ENCODE measurements at places on chromosomes 16 and 17. TPM values are rescaled to one million over a fixed set of nuclear protein-coding genes. Genes with fewer than 3 reads are reported as not detected.

Gene WFIKKN1
- total RNA-seq = 0.13 TPM

Gene MYOCD
- not detected for total RNA-seq

GRCh38 chr16:70725024-70725911, 39.4 kb upstream of the MTSS2 start:
- H3K4me3 ChIP-seq = no peak overlapping the region
- H3K4me1 ChIP-seq = no peaks in the 10 kb centered on the region
- H3K36me3 ChIP-seq = peaks cover 6% of the 10 kb centered on the region
- DNase-seq = no peak

GRCh38 chr17:69175625-69176456, 34.1 kb upstream of the ABCA6 start:
- H3K27me3 ChIP-seq = no peaks in the 10 kb centered on the region
- H3K4me1 ChIP-seq = no peaks in the 10 kb centered on the region
- H3K4me3 ChIP-seq = no peak overlapping the region

DNA sequence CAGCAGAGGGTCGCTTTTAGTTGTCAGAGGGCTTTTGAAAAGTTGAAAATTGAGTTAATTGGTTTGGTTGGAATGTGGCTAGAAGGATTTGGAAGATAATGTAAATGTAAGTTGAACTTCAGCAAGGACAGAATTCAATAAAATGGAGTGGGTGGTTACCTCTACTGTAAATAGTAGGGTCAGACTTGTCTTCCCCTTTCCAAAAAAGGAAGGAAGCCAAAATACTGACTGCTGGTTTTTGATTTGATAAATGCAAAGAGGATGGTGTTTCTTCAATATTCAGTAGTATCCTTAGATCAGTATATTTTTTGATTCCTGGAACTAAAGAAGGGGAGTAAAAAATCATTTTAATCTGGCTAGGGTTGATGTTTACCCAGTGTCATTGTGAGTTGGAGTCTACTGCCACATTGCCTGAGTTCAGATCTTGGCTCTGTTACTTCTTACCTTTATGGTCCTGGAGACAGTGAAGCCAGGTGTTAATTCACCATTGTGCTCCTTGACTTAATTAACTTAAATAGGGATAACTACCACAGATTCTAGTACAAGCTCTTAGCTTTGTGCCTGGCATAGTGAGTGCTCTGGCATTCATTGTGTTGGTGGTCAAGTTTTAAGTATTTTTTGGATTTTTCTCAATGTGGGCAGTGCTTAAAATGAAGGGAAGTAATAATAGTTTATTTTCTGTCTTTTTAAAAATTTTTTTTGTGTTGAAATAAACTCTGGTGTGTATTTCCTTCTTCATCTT, 4.4 kb downstream of the HAPSTR1 start:
- no peak overlapping the region for H3K27ac ChIP-seq

DNA sequence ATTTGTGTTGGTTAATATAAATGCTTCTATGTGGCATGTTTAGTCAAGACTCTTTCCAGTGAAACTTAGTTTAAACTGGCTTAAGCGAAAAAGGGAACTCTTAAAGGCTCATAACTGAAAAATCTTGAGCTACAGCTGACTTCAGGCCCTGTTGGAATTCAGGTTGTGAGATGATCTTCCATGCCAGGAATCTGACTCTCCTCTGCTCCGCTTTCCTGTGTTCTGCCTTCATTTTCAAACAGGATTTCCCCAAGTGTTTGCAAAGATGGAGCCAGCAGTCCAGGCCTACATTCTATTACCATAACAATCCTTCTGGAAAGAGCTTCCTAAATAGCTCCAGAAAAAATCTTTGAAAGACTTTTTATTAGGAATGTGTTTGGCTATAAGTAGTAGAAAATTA, 134.9 kb downstream of the NLK start:
- peaks cover 11% of the 10 kb centered on the region for H3K36me3 ChIP-seq
- peaks cover 18% of the 10 kb centered on the region for H3K4me1 ChIP-seq
- H3K4me3 ChIP-seq = no peak overlapping the region
- H3K27me3 ChIP-seq = no peaks in the 10 kb centered on the region
- DNase-seq = no peak

Gene CHRNE
- 0.43 TPM for total RNA-seq

DNA sequence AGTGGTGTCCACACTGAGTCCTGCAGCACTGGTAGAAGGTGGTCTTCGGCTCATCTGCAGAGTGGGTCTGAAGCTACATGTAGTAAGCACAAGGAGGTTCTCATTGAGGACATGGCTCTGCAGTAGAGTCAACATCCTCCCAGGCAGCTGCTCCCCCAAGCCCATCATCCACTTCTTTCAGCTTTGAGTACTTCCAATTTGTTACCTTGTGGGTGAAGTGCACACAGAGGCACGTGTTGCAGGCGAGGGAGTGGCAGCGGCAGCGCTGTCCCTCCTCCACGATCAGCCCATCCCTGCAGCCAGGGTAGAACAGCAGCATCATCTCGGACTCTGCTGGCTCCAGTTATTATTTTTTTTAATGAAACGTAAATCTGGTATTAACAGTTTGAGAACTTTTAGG, 1.8 kb upstream of the SSTR2 start:
- H3K36me3 ChIP-seq = no peaks in the 10 kb centered on the region
- H3K4me1 ChIP-seq = peaks cover 35% of the 10 kb centered on the region
- H3K27me3 ChIP-seq = peaks cover 70% of the 10 kb centered on the region
- no peak overlapping the region for H3K4me3 ChIP-seq

Data from activated CD4-positive, alpha-beta memory T cell treated with anti-CD3 and anti-CD28 coated beads, Interleukin-2, amount 10 ng/mL, durations not matched to agents 7 days and 5 days (primary cell).